ENCODE measurements at places on chromosomes 13 and 19.
A peak's percentile ranks its signal among the peaks of the same experiment; 100 is the strongest.

- no peak for DNase-seq
Measured at GRCh38 chr13:97892717-97893116, 60.8 kb upstream of the IPO5 start.

- no peak for DNase-seq
Measured at GRCh38 chr13:32248801-32249200, 66.4 kb downstream of the ZAR1L start.

DNA sequence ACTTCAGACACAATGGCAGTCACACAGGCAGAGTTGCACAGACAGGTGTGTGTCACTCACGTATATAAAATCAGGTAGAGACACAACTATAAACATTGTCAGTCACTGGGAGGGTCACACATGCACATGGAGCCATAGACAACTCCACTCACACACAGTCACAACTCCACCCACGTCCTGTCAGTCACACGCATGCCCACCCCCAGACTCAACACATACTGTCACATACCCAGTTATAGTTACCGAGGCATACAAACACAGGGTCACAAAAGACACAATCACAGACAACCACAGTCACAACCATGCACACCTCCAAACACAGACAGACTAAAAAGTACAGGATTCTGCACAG, 1.5 kb downstream of the NUMBL start:
- no peak for DNase-seq

DNA sequence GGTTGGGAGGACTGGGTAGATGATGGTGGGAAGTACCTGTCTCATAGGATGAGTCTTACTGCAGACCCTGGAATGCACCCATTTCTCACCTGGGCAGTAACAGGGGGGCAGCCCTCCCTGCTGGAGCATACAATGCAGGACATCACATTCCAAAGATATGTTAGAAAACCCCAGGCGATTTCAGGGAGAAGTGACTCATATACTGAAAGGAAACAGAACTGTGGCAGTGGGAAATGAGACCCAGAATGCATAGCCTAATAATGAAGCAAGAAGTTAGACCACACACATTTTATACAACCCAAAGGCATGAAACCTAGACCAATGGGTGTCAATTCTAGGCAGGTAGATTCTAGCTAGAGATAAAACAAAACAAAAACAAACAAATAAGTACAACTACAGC, 402.7 kb downstream of the IRS2 start:
- DNase-seq: no peak

DNA sequence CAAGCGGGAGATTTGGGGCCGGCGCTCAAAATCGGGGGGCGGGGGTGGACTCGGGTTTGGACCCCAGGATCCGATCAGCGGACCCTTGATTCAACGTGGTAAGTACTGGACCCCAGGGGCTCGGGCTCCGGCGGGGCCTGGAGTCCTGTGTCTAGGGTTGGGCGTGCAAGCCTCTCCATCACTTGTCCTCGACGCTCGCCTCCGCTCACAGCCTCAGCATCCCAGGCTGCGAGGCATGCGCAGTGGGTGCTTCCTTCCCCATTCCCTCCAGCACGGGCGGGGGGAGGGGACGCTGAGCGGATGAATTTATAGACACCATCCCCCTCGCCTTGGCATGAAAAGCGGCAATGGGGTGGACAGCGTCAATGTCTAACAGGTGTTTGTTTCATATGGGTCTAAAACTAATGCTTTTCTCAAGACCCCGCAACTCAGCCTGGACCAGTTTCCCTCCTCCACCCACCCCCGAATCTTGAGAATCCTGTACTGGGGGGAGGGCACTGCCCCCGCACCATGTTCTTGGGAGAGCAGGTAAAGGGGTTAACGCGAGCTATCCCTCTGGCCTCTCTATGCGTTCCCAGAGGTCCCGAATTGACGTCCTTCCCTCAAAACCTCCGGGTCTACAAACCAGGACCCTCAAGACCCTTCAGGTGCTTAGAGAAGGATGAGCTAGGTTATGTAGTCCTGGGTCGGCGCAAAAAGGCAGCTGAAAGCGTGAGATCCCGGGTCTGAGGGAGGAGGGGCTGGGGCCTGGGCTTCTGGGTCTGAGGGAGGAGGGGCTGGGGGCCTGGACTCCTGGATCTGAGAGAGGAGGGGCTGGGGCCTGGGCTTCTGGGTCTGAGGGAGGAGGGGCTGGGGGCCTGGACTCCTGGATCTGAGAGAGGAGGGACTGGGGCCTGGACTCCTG, 579 bp downstream of the CPT1C start:
- DNase-seq: no peak

DNA sequence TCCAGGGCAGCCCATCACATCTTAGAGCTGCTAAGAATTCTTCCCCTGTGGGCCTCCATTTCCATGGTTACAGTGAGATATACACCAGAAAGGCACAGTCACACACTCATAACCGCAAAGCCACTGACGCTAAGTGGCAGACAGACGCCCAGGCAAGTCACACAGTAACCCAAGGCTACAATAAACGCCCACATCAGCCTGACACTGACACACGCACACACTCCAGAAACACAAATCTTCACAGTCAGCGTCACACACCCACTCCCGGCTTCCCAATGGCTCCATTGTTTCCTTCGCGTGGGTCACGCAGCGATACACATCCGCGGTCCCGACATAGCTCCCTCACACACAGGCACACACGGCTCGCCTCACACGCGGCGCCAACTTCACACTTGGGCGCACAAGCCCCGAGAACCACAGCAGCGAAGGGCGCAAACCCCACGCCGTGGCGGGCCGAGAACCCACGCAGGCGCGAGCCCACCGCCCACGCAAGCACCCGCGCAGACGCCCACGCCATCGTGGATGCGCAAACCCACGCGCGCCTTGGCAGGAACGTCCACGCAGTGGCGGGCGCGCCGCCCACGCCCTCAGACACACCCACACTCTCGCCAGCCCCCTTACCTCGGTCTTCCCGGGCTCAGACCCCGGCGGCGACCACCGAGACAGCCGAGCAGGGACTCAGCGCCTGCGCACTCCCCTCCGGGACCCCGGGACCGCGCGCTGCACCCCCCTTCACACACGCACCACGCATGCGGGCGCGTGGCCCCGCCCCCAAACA, at the start of gene ZNF667:
Gene ZNF667, minus strand, starts transcription at position 695 of the 778 bp plus-strand sequence. CDS start 14,975 bp downstream, outside the sequence.
- DNase-seq: no peak

GRCh38 chr13:22812793-22813192, 368.0 kb upstream of the SGCG start:
- peak; percentile 19 for DNase-seq

GRCh38 chr13:53569453-53569852, 540.8 kb downstream of the OLFM4 start:
- no peak for DNase-seq

DNA sequence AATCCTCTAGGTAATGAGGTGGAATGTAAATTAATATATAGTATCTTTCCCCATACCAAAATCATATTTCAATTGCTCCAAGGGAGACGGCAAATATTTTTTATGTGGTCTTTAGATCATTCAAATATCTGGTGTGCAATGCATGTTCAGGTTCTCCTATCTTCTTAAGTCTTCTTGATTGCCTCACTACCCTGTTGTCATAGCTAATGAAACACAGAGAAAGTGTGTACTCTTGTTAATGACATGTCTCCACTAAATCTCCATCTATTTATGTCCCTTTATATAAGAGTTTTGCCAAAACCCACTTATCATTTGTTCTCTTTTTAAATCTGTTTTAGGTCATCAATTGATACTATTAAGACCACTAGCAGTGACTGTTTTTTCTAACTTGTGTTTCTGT, 6.6 kb downstream of the STARD13 start:
- no peak for DNase-seq

DNA sequence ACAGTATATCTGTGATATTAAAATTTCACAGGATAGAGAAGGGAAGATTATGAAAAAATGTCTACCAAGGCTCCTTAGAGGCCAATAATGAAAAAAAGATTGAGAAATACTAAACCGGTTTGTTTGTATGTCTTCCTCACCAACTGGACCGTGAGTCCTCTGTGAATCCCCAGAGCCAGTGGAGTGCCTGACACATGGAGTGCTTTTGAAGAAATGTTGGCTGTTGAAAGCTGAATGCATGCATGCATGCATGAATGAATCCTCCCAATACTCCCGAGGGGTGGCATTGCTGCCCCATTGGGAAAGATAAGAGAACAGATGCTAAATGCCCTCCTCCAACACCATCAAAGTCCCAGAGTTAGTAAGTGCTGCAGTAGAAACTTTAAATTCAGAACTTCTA, 152.7 kb upstream of the SERP2 start:
- DNase-seq: no peak

GRCh38 chr19:3324405-3324856, 42.0 kb upstream of the NFIC start:
- DNase-seq: no peak

DNA sequence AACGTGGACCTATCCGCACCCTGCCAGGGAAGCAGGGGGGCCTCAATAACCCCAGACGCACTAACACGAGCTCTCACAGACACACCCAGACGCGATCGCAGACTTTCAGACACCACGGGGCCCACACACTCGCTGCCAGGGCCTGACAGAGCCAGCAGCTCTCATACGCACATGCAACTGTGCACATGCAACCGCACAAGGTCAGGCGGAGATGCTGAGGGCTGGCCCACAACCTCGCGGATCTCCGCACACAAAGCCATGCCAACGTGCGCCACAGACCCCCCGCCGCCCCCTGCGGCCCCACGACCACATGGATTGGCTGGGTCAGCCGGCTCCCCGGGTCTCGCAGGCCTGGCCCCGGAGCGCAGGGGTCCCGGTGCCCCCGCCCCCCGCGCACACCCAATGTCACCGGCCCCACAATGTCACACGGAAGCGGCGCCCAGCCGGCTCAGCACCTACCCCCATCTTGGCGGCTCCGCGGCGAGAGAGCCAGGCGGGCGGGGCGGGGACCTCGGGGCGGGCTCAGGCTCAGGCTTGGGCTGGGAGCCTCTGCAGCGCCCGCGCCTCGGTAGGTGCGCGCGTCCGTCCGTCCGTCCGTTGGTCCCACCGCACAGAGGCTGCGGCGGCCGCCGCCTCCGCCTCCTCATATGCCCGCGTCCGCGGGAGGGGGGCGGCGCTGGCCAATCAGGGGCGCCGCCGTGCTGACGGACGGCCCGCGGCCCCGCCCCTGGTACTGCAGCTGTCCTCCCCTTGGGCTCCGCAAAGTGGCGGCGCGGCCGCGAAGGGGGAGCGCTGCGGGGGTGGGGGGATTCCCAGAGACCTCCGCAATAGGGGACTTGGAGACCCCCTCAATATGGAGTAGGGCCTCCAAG, at the start of gene ATP1A3:
Gene ATP1A3, minus strand, starts transcription at position 619 of the 872 bp plus-strand sequence. Its CDS starts 154 bp downstream, at position 465.
- DNase-seq: peak; percentile 95

- no peak for DNase-seq
Measured at GRCh38 chr13:33270895-33271538, 14.5 kb downstream of the STARD13 start.

GRCh38 chr19:42154471-42155323, 22.5 kb upstream of the POU2F2 start:
- no peak for DNase-seq

- no peak for DNase-seq
Measured at GRCh38 chr13:91117351-91117750, 230.1 kb upstream of the MIR17HG start.

DNA sequence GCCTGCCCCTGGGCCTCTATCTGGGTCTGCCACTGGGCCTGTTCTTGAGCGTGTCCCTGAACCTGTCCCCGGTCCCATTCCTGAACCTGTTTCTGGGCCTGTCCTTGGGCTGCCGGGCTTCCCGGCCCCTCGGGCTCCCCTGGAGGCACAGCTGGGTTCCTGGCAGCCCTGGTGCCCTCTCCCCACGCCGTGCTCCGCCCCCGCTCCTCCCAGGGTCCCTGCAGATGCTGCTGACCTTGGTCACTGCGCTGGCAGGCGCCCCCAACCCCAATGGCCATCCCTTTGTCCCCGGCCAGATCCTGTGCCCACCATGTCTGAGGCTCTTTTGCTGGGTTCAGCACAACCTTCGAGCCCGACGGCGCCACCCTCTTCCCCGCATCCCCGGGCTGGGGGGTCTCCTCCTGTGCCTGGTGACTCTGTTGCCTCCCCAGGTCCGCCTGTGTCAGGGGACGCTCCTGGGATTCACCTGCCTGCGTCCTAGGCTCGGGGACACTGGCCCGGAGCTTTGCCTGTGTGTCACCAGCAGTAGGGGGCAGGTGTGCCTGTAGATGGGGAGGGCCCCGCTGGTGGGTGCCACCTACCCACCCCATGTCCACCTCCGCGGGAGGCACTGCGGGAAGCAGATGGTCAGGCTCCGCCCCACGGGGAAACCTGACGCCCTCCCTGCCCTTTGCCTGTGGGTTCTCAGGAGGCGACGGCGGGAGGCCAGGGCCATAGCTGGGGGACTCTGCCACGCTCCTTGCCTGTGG, 41.0 kb upstream of the GRTP1 start:
- DNase-seq: no peak

DNA sequence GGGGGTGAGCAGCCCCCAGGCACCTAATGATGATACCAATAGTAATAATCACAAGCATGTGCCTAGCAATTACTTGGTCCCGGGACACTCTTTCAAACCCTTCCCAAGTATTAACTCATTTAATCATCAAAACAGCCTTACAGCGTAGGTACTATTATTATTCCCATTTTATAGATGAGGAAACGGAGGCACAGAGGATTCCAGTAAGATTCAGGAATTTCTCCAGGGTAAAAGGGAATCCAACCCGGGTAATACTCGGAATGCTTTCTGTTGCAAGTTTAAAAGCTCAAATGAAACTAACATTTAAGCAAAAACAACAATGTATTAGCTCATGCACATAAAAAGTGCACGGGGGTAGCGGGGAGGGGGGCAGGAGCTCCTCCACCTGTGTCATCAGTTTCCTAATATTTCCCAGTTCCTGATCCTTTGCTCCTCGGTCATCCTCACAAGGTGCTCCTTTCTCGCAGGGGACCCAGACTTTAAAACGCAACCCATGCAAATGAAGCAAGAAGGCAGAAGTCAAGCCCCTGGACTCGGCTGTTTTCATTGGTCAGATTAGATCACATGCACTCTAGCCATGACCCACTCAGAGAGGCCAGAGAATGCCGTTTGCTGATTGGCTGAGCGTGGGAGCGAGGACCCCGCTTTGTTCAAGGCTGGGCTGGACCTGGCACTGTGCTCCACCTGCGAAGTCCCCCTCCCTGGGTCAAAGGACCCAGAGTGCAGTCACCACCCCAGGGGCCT, 38.3 kb upstream of the C19orf12 start:
- no peak for DNase-seq

All from T47D (cell line).